WTC11 (cell line): ENCODE measurements at places on chromosomes 13 and 19.
A peak's percentile ranks its signal among the peaks of the same experiment; 100 is the strongest.

DNA sequence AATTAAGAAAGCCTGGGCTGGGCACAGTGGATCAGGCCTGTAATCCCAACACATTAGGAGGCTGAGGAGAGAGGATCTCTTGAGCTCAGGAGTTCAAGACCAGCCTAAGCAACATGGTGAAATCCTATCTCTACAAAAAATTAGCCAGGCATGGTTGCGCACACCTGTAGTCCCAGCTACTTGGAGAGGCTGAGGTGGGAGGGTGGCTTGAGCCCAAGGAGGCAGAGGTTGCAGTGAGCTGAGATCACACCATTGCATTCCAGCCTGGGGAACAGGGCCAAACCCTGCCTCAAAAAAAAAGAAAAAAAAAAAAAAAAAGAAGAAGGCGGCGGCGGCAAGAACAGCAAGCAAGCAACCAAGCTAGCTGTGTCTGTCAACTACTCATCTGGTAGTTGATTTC lies 26.7 kb downstream of the TSC22D1 start:
- no peak for DNase-seq

GRCh38 chr13:76797361-76797760 lies 88.8 kb downstream of the KCTD12 start:
- DNase-seq = no peak

DNA sequence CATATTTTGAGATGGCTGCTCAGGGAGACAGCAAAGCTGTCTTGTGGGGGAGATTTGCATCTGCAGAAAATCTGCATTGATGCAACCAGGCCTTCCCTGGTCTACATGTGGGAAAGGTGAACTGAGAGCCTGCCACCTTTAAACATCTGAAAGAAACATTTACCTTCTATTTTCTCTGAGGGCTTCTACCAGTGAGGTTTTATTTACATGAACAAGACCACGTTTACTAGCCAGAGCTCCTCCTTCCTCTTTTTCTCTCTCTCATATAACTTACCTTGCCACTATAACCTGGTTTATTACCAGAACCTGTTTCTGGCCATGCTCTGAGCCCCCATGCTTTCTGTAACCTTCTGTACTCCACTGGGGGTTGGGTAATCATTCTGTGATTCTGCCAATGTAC lies 14.4 kb upstream of the RUBCNL start:
- no peak for DNase-seq

DNA sequence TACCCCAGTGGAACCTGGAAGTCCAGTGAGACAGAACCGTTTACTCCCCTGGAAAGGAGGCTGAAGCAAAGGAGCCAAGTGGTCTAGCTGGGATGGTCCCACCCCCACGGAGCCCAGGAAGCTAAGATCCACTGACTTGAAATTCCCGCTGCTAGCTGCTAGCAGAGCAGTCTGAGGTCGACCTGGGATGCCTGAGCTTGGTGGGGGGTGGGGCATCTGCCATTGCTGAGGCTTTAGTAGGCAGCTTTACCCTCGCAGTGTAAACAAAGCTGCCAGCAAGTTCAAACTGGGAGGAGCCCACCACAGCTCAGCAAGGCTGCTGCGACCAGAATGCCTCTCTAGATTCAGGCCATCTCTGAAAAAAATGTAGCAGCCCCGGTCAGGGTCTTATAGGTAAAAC lies 437.0 kb downstream of the SUCLA2 start:
- peak; percentile 60 for DNase-seq

- DNase-seq = peak; percentile 86
Measured at GRCh38 chr19:49114630-49115363, 627 bp downstream of the LIN7B start.

DNA sequence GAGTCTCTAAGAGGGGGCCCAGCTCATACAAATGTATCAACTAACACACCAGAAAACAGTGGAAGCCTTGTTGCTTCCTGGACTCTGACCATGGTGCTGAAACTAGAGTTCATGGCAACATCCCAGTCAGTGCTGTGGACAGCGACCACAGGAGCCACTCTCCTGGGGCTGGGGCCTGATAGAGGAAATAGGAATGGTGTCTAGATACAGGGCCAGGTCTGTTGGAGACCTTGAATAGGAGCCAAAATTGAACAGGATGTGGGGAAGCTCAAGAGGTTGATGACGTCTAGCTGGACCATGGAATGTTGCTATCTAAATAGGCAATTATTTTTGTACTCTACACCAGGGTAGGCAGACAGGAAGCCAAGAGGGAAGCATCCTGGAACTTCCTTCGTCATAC lies 21.7 kb downstream of the LILRB4 start:
- peak; percentile 28 for DNase-seq

DNA sequence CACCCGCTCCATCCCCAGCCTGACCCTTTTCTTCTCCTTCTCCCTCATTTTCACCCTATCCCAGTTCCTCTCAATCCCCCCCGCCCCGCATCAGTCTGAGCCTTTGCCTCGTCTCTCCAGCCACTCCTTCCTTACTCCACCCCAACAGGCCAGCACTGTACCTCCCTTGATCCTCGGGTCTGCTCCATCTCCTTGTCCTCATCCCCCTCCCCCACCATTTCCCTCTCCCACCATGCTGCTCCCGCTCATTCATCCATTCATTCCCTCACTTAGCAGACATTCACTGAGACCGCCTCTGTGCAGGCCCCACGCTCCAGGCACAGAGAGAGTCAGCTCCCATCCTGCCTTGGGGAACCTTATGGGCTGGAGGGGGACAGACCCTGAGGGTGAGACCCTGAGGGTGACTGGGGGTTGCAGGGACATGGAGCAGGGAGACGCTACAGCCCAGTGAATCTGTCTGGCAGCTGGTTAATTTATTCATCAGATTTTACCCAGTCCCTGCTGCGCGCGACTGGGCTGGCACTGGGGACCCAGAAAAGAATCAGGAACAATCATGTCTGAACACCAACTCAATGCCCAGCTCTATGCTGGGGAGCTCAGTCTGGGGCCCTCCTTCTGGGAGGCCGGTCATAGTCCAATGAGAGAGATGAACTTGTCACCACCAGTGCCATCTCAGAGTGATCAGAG lies 881 bp downstream of the ARHGAP33 start:
- no peak for DNase-seq

DNA sequence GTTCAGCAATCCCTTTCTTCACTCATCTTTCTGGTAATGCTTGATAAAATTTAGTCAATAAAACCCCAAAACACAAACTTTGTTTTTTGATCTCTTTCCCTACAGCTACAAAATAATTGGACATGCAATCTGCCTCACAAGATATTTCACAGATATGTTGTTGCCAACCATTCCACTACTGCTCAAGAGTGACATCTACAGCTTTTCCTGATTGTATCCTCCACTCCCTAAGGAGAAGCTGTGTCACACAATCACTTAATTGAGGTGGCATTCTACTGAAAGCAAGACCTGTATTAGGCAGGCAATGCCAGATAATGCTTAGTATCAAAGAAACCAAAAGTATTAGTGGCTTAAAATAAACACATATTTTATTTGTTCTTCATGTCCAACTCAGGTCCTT lies 1646.2 kb upstream of the SPRY2 start:
- no peak for DNase-seq

- DNase-seq = peak; percentile 67
Measured at GRCh38 chr19:57664269-57665127, 4.2 kb upstream of the ZSCAN4 start.

GRCh38 chr19:35995048-35995993 lies at the start of gene SDHAF1:
Gene SDHAF1 (plus strand): TSS chr19:35995188. CDS start chr19:35995275, 87 bp downstream.
- peak; percentile 96 for DNase-seq

- peak; percentile 37 for DNase-seq
Measured at GRCh38 chr13:30832845-30833332, 73.2 kb upstream of the MEDAG start.

- DNase-seq = no peak
Measured at GRCh38 chr19:35458731-35459391, 10.8 kb downstream of the FFAR2 start.

DNA sequence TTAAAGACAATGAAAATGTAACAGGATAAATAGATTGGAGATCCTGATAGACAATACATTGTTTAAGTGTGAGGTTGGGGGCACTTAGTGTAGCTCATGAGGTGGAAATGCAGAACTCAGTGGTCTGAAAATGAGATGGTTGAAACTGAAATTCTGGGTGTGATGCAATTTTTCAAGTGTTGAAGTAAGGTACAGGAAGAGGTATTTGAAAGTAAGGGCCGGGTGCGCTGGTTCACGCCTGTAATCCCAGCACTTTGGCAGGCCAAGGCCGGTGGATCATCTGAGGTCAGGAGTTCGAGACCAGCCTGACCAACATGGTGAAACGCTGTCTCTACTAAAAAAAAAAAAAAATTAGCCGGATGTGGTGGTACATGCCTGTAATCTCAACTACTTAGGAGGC lies 113.0 kb downstream of the UFM1 start:
- no peak for DNase-seq

DNA sequence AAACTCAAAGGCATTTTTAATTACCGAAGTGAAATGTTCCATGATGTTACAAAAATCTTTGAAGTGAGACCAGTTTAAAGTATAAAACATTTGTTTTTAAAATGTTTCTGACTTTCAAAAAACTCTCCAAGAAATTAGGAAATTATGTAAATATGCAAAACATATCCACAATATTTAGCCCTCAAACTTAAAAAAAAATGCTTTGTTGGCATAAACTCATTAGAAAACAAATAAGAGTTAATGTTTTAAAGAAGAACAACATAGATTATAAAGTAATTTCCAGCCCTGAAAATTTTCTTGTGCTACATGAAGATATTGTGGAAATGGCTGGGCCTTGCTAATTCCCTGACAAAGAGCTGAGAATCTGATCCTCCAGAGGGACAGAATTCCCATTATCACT lies 199.7 kb upstream of the STARD13 start:
- no peak for DNase-seq

GRCh38 chr13:91017031-91017668 lies 330.3 kb upstream of the MIR17HG start:
- peak; percentile 63 for DNase-seq

DNA sequence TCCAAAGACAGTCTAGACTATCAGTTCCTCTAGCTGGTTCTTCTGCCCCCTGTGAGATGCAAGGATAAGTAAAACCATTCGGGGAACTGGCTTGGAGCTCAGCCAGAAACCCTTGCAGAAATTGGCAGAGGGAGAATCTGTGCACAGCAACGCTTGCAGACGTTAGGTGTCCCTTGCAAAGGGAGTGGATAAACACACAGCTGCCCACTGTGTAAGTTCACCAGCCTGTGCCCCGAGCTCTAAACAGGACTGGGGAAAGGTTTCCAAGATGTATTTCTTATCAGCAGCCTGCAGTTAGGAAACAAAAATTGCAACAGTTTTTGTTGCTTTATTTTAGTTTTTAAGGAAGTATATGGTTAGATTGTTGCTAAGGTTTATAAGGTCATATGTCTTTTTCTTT lies 19.0 kb upstream of the ADGRE1 start:
- DNase-seq = no peak

GRCh38 chr19:18503971-18504885 lies 17.6 kb downstream of the ELL start:
- DNase-seq = no peak

GRCh38 chr13:111657013-111657412 lies 336.6 kb downstream of the TEX29 start:
- no peak for DNase-seq

DNA sequence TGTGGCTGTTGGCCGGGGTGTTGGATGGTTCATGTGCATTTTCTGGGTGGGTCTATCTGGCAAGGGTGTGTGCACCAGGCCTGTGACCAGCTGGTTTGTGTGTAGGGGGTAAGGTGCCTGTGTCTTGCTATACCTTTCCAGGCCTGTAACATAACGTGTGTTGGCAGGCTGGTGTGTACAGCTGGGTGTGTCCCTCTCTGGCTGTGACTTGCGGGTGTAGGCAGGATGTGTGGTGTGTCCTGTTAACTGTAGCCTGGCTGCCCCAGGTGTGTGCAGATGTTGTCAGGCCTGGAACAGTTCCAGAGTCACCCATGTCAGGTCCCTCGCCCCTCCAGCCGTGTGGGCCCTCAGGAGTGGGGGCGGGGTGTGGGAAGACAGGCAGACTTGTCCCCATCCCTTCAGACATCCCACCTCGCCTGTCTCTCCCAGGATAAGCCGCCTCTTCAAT lies 9.8 kb downstream of the KCTD15 start:
- DNase-seq = no peak

DNA sequence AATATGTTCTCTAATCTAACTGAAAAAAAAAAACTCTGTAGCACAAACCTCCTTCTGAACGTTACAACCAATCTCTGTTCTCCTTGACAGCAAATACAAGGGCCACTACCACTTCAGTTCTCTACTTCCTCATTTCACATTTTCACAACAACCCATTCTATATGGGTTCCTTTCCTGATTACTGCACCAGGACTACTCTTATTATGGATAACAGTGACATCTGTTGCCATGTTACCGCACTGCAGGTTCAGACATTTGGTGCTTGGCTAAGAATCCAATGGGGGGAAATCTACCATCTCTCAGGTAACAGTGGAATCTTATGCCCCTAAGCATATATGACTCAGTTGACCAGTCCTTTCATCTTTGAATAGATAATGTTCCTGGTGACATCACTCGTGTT lies 11.6 kb upstream of the FPR3 start:
- peak; percentile 25 for DNase-seq

GRCh38 chr13:78185700-78186099 lies 267.1 kb upstream of the EDNRB start:
- DNase-seq = no peak

- no peak for DNase-seq
Measured at GRCh38 chr19:1938071-1938470, 2.9 kb upstream of the CSNK1G2 start.

GRCh38 chr19:14440049-14440448 lies 6.9 kb downstream of the PKN1 start:
- DNase-seq = no peak

DNA sequence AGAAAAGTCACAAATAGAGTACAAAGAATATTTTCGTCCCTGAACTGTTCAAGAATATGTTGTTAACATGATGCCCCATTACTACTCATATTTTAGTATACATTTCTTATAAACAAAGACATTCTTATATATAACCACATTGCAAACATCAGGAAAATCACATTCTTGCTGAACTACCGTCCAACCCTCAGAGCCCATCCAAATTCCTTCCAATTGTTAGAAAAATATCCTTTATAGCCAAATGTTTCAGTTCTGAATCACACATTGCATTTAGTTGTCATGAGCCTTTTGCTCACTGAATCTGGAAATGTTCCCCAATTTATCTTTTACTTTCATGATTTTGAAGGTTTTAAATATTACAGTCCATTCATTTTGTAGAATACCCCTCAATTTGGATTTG lies 467.8 kb upstream of the ARGLU1 start:
- DNase-seq = no peak

GRCh38 chr13:95893861-95894260 lies 159.3 kb downstream of the UGGT2 start:
- DNase-seq = no peak

- DNase-seq = no peak
Measured at GRCh38 chr19:4229179-4229931, at the start of gene EBI3. Gene EBI3 (plus strand): TSS chr19:4229523. CDS start chr19:4229551, 28 bp downstream.

- DNase-seq = no peak
Measured at GRCh38 chr13:44232774-44233173, 140.8 kb upstream of the SERP2 start.
